ENCODE measurements at places on chromosomes 11 and 22.

- DNase-seq, result no peak
Measured at GRCh38 chr11:109023036-109023435, 358.2 kb downstream of the DDX10 start.

GRCh38 chr11:70331901-70332300 is 61.4 kb downstream of the PPFIA1 start:
- no peak for DNase-seq

- no peak for DNase-seq
Measured at GRCh38 chr11:46533396-46534100, 60.3 kb downstream of the AMBRA1 start.

DNA sequence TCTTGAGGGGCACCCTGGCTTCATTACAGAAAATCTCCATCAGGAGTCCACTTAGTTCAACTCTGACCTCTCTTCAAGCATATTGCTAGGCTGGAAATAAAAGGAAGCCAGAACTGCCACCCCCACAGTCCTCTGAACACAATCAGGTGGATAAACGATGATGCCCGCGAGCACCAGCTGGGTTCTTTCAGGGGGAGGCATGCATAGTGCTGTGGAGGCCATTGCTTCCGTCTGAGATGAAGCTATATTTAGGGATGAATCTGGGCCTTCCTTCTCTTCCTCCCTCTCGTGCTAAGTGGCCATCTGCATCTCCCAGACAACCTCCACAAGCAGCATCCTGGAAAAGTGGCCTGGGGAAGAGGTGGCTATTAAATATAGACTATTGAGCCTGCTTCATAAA is 3.9 kb upstream of the MICAL2 start:
- no peak for DNase-seq

DNA sequence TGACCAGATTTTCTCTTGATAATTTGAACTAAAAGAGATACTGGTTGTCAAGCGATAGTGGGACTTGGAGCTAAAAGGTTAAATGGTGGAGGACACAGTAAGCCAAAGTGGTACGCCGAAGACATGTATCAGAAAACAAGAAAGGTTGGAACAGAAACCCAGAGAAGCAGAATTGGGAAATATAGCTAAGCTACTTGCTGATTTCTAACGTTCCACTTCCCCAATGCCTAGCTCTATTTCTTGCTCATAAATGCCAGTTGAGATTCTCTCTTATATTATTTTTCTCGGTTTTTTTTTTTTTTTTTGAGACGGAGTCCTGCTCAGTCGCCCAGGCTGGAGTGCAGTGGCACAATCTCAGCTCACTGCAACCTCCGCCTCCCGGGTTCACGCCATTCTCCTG is 12.7 kb downstream of the TMEM41B start:
- DNase-seq, result no peak

GRCh38 chr22:47395481-47395880 is 633.0 kb downstream of the TBC1D22A start:
- DNase-seq, result no peak

- DNase-seq, result no peak
Measured at GRCh38 chr11:118615976-118616371, 8.6 kb downstream of the PHLDB1 start.

GRCh38 chr22:50071432-50072166 is 13.5 kb upstream of the TTLL8 start:
- no peak for DNase-seq

GRCh38 chr22:19694696-19695095 is 19.6 kb upstream of the SEPTIN5 start:
- no peak for DNase-seq

DNA sequence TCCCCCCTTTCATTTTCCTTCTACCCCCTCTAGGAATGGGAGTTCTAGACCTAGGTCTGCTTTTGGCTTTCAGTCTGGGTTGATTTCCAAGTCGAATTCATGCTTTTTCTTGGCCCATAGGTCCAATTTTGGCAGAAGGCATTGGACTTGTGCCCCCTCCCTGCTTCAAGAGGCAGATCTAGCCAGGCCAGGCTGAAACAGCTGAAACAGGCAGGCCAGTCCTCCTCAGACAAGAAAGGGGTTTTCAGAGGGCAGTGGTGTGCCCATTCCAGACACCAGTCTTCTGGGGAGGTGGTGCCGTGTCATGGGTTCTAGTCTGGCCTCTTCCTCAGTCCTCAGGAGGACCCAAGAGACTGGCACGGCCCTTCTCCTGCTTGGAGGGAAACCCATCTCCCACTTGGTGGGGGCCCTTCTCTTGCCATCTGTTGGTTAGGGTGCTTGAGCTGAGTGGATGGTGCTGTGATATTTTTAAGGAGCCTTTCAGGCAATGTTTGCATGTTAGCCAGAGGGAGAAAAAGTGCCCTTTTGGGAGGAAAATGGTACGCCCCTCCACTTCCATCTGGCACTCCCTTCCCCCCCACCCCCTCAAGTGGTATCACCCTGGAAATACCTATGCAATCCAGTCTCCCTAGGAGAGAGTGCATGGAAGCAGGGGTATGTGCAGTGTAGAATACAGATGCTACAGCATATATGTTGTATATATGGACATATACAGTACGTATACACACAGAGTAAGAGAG is 53.6 kb downstream of the SYT13 start:
- DNase-seq, result no peak

- no peak for DNase-seq
Measured at GRCh38 chr11:121575250-121575962, 122.6 kb upstream of the SORL1-AS1 start.

DNA sequence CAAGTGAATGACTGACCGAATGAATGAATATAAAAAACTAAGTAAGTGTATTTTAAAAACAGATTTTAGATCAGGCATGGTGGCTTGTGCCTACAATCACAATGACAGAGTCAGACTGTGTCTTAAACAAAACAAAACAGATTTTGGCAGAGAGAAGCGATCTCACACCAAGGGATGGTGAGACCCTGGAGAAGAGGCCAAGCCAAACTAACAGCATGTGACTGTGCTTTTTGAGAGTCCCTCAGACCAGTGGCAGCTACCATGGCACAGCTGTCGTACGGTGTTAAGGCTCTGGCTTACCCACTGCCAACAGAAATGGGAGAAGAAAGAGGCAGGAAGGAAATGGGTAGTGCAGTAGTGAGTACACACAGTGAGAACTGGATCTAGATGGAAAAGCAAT is 60.6 kb downstream of the SGSM3 start:
- no peak for DNase-seq

DNA sequence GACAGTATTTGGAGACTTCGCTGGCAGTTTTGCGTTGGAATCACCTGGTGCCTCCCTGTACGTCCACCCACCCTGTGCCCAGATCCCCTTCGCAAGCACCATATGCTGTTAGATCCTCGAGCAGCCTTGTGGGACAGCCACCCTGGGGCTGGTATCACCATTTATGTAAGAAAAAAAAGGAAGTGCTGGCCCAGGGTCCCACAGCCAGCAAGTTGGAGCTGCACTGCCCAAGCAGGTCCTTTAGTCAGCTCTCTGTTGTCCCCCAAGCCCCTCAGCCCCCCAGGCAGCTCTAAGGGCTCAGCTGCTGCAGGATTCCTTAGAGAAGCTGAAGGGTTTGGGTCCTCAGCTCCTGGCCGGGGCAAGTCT is 80.3 kb downstream of the FBLN1 start:
- no peak for DNase-seq

DNA sequence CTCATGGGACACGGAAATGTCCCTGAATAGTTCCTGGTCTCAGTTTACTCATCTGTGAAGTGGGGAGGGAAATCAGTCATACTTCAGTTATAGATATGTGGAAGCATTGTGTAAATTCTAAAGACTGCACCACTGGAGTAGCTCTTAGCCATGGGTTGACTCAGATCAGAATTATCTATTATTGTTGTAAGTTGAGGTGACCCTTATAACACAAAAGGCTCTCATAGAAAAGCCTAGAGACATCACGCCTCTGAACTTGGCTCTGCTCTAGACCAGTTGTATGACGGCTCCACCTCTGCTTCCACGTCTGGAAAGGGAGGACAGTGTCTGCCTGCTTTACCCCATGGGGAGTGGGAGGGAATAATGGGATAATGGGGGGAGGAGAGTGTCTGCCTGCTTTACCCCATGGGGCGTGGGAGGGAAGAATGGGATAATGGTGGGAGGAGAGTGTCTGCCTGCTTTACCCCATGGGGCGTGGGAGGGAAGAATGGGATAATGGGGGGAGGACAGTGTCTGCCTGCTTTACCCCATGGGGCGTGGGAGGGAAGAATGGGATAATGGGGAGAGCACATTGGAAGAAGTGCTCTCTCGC is 98.2 kb downstream of the AMOTL1 start:
- DNase-seq, result no peak

DNA sequence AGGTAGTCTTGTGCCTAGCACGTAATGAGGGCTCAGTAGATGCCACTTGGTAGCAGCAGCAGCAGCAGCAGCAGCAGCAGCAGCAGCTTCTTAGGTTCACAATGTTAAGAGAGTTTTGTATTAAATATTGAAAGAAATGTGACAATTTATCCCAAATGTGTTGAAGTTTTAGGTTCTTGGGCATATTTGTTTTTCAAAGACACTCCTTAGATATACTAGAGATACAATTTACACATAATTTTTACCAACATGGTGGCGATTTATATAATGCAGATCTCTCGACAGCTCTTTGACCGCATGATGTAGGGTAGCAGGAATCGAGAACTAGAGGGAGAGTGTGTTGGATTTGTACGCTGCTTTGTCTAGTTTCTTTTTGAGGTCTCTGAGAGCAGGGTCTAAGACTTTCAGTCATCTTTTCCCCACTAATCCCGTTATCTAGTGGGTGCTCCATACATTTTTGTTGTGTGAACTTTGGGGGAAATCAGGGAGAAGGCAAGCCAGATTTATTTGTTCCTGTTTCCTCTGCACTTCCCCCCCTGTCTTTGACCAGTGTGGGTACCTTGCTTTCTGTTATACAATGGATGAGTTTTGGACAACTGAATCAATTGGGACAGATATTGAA is 1.4 kb downstream of the FDX1 start:
- DNase-seq, result no peak

DNA sequence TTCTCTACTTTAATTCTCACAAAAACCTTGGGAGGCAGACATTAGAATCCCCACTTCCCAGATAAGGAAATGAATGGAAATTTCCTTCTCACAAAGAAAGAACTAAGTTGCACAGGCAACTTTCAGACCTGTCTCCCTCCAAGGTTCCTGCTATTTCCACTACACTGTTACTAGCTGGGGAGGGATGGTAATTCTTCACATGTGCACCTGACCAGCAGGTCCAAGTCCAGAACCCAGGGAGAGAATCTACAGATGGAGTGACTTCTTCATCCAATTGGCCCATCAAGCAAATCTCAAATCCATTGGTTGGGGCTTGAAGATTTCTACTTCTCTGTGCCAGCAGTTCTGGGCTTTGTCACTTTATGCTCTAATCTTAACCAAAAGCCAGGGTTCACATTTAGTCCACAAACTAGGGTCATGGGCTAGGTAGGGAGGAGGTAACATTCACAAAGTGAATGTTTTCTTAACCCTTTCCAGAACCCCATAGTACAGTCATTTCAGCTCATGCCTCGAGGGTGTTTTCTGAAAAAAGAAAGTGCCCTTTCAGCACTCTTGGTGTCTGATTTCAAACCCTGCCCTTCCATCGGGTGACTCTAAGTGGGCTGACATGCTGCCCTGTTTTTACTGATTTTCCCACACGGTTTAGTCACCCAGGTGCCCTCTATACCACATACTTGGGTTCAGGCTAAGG is 2.7 kb downstream of the POU2AF1 start:
- no peak for DNase-seq

GRCh38 chr22:47034905-47035419 is 272.5 kb downstream of the TBC1D22A start:
- DNase-seq, result no peak

All from NCI-H460 (cell line).